Hippocampal formation (tissue), 2 donors: ENCODE measurements at places on chromosomes 6 and 20.
A peak's percentile ranks its signal among the peaks of the same experiment; 100 is the strongest.

GRCh38 chr6:20965915-20966314 is 431.7 kb downstream of the CDKAL1 start:
- no peak for DNase-seq

DNA sequence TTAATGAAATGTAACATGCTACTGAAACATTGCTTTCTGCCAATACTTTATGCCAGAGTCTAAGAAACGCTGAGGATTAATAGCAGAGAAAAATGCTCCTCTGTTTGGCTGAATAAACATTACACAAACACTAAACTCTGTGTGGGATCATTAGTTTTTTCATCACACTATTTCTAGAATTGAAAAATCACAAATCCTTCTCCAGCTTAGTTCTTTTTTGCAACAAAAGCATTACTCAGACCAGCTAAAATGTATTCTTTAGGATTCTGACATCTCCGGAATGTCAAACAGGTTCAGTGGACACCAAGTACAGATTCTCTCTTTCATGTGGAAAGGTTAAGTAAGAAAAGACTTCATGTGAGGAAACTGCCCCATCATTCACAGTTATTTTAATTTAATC is 226.9 kb downstream of the SIM1 start:
- DNase-seq: no peak

DNA sequence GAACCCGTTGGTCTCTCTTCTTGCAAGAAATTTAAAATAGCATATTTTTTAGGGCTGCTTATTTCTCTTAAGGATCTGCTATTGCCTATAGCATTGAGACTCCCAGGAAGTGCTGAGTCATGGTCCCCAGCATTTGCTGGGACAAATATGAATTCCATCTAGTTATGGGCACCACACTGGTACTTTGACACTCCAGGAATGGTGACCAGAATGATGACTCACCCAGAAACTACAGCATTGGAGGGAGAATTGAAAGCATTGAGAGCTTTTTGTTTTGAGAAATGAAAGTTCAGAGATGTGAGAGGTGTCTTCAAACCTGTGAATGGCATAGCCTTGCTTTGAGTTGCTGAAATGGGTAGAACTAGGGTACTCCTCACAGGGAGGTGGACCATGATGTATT is 699.7 kb downstream of the DHX35 start:
- DNase-seq: no peak

GRCh38 chr20:51830538-51830937 is 28.2 kb upstream of the SALL4 start:
- no peak for DNase-seq

- DNase-seq: peak; percentile 9
These were observed 136.9 kb downstream of the PREX1 start for GRCh38 chr20:48690888-48691287.

DNA sequence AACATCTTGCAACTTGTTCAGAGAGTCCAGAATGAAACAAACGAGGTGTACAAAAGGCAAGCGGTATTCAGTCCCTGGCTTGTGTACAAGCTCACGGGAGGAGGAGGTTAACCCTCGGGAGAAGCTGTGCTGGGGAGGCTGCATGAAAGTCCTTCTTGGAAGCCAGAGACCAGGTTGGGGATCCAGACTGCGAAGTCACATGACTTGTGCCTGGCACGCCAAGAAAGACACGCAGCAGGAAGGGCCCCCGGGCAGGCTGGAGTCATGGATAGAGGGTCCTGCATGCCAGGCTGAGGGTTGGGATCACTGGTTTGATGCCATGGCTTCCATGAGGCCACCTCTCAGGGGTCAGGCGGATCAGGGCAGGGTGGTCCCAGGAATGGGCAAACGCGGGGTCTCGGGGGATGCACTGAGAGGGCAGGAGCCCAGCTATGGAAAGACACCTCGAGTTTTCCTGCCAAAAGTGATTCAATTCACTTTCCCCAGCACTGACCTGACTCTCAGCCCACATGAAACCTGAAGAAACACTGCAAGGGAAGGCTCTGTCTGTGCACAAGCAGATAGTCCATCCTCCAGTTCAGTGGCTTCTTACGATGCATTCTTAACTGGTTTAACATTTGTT is 79.4 kb downstream of the DLL1 start:
- DNase-seq: no peak

DNA sequence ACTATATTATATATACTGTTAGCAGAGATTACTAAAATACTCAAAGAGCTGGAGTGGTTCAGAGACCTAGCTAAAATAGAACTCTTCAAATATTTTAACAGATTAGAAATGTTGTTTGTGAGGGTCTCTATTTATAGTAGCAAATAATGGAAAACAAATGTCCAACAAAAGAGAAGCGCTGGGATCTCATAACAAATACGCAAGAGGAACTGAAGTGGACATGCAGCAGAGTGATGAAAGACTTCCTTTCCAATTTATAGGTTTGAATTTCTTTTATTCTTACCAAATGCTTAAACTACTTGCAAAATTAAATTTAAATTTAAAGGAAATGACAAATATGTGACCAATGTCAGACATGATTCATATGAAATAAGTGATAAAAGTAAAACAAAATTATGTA is 49.9 kb downstream of the PIGU start:
- no peak for DNase-seq

DNA sequence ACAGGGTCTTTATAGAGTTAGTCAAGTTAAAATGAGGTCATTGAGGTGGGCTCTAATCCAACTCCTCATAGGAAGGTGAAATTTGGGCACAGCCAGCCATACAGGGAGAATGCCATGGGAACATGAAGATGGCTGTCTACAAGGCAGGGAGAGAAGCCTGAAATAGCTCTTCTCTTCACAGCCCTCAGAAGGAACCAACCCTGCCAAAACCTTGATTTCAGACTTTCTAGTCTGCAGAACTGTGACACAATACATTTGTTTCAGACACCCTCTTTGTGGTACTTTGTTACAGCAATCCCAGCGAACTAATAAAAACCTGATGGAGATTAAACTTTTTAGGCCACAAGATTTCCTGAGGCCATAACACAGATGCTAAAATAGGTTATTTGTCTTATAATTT is 43.1 kb upstream of the HECA start:
- DNase-seq: no peak

DNA sequence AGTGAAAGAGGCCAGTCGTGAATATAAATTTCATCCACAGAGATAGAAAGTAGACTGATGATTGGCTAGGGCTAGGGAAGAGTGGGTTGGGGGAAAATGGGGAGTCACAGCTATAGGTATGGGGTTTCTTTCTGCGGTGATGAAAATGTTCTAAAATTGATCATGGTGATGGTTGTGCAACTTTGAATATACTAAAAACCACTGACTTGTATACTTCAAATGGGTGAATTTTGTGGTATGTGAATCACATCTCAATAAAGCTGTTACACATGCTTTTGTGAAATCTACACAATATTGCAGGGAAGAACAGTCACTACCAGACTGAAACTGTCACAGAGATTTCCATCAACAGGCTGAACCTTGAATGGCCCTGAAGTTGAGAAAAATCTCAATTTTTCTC is 61.5 kb downstream of the LYRM4 start:
- no peak for DNase-seq
